ENCODE measurements at places on chromosomes 12 and 14.

- no peak for DNase-seq
Measured at GRCh38 chr12:57258977-57259970, 8.3 kb upstream of the STAC3 start.

DNA sequence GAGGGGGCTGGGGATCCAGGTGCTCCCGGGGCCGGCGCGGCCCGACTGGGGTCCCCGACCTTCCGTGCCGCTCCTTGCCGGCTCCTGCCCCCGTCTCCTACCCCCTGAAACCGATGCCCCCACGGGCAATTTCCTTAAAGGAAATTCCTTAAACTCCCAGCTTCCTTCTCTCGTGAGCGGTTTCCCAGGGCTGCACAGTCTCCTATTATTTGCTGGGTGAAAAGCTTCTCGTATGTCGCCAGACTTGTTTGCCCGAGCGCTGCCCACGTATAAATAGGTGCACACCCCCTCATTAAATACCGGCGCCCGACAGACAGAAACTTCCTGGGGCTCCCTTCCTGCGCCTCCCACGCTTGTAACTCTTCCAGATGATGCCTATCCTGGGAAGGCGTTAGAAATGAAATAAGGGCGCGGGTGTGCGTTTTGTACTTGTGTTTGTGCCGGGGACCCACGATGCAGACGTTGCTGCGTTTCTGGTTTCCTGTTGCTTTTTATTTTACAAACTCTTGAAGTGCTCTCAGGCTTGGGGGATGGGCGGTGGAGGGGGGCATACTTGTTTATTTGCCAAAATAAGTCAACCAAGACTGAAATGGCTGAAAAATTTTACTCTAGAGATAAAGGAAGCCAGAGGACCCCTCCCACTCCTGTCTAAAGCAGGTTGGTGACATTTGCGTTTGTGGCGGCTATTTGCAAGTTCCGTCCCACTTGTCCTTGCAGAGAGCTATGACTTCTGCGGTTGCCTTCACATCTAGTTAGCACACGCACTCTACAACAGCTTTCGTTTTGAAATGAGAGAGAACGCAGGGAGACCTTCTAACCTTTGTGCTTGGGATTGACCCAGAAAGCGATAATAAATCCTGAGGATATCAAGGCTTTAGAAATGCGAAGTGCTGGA lies 1.0 kb downstream of the HIP1R start:
- DNase-seq: peak; percentile 66

- peak; percentile 41 for DNase-seq
Measured at GRCh38 chr14:106790189-106791036, 1264.0 kb downstream of the TMEM121 start.

DNA sequence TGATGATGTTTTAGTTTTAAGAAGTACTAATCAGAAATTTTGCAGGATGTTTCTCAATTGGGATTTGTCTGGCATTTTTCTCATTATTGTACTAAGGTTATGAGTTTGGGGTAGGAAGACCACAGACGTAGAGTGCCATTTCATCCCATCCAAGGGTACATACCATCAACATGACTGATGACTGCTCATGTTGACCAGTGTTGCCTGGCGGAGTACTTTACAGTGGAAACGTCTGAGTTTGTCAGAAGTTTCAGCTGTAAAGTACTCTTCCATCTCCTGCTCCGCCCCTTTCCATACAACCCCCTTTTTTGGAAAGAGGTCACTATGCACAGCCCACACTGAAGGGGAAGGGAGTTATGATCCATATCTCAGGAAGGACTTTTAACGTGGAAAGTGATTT lies 74.2 kb downstream of the RCOR1 start:
- DNase-seq: no peak

GRCh38 chr12:72677139-72677538 lies 405.0 kb downstream of the TRHDE start:
- no peak for DNase-seq

GRCh38 chr14:48536318-48536717 lies 860.9 kb upstream of the MDGA2 start:
- DNase-seq: no peak

GRCh38 chr12:96445691-96446583 lies 43.4 kb upstream of the CFAP54 start:
- DNase-seq: peak; percentile 89

- no peak for DNase-seq
Measured at GRCh38 chr12:94182986-94183707, 34.8 kb downstream of the PLXNC1 start.

- DNase-seq: no peak
Measured at GRCh38 chr12:6088921-6089747, 35.3 kb downstream of the VWF start.

DNA sequence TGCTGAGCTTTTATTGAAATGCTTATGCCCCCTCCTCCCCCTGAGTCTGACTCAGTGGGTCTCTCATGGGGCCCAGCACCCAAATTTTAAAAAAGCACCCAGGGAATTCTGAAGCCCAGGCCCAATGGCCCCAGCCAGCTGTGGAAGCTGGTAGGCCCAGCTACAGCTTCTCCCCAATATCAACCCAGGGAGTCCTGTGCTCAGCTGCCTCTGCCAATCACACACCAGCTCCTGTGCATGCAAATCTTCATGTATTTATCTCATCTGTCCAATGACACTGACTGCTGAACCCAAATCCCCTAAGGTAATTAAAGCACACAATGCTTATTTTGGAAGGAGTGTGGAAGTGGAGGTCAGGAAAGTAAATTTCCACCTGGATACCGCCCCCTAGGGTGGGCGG lies 76.3 kb downstream of the CCDC88C start:
- DNase-seq: no peak

DNA sequence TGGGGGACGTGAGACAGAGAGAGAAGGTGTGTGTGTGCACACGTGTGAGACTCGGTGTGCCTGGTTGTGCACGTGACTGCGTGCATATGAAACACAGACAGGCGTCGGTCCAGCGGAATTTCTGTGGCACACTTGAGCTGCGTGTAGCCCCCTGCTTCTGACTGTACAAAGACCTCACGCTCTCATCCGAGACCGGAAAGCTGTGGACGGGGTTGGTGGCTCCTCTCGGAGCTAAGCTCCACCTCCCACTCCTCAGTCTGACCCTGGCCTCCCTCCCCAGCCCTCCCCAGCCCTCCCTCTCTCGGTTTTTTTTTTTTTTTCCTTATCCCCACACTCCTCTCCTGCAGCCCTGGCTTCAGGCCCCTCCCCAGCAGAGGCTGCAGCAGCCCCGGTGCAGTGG lies 8.3 kb upstream of the C14orf180 start:
- DNase-seq: no peak

- DNase-seq: no peak
Measured at GRCh38 chr12:120649442-120650232, 9.2 kb downstream of the CABP1 start.

GRCh38 chr12:42119085-42119633 lies 25.5 kb downstream of the GXYLT1 start:
- no peak for DNase-seq

GRCh38 chr14:54669721-54670561 lies 103.0 kb downstream of the SAMD4A start:
- peak; percentile 17 for DNase-seq

- no peak for DNase-seq
Measured at GRCh38 chr12:85747941-85748495, 88.2 kb downstream of the RASSF9 start.

DNA sequence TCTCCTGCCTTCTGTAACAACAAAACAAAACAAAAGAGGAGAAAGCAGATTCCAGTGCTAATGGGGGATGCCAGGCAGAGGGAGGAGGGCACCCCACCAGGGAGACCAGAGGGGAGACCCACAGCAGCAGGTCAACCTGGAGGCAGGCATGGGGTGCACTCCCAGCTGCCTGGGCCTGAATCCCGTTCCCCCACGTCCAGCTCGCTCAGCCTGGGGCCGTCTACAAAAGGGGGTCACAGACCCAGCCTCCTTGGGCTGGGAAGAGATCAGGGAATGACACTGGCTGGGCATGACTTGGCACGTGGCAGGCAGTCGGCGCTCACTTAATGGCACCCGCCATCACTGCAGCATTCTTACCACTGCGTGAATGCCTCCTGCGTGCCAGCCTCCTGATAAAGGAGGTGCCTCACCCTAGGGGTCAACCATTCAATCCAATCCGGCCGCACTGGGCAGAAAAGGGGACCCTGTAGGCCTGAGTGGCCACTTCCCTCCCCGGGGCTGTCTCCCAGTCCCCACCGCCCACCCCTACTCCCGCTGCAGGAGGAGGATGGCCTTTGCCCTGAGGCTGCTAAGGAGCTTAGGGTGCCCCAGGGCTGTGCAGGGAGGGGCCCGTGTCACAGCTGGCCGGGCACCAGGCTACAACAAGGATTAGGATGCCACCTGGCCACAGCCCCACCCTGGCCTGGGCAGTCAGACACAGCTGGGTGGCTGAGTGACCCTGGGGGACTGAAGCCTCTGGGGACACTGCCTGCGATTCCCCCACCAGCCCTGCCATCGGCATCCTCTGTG lies 87.5 kb downstream of the NCOR2 start:
- DNase-seq: no peak

DNA sequence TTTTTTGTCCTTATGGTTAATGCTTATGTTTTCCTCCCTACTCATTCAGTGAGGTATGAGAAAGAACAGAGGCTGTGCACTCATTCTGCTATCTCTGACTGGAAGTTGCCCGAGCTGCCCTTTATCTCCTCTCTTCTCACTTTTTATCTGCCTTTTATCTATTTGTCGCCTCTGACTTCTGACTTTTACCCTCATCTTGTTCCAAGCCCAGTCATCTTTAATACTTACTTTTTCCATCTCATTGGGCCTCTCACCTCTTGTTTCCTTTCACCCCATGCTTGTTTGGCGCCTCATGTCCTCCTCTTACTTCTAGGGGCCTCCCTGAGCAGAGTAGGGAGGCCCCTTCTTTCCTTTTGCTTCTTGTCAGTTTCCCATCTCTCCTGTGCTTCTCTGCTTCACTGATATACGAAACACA lies 50.7 kb downstream of the DIP2B start:
- DNase-seq: no peak

DNA sequence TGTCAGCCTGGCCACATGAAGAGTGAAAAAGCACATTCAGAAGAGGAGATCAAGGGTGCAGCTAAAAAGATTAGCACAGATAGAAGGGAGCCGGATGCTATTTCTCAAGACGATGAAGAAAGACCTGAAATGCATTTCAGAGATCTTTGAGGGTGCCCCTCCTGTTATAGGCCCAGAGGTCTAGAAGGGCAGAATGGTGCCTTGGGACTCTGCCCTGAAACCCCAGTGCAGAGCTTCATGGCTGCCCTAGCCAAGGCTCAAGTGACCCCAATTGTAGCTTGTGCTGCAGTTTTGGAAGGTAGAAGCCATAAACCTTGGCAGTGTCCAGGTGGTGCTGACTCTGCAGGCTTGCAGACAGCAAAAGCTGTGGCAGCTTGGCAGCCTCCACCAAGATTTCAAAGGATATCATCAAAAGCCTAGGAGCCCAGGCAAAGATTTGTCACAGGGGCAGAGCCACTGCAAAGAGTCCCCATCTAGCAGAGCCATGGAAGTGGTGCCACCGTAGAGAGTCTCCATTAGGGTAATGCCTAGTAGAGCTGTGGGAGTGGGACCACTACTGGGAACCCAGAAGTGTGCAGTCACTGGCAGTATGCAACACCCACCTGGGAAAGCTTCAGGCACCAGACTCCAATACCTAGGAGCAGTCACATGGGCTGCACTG lies 6.4 kb downstream of the LACRT start:
- DNase-seq: no peak

DNA sequence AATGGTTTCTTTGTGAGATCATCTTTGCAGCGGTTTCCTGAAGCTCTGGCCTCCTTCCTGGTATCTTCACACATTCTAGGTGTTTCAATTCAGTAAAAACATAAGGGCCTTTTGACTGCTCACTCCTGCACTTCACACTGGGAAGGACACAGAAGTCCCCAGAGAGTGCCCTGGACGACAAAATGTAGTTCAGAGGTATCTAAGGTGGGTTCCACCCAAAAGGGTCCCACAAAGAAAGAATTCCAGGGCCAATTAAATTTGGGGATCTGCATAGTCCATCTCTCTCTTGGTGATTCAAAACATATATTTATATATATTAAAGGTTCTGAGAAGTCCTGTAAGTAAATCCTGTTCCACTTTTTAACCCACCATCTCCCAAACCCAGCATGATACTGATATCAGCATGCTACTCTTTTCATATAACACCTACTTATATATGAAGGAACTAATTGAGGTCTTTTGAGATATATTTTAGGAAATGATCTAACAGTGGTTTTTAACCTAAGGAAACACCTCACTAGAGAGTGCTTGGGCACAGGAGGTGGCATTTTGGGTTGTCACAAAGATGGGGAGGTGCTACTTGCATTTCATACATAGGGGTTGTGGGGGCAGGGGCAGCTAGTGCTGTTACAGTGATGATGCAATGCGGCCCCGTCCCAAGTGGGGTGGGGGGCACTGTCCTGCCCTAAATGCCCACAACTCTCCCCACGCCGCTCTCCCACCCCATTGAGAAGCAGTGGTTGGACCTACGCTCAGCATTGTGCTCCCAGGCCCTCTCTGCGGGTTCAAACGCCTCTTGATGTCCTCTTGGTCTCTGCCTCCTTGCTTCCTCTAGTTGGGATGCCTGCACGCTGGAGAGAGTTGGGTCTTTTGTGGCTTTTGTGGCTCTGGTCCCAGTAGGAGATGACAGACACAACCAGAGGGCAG lies 109.4 kb downstream of the ARF6 start:
- DNase-seq: peak; percentile 85

GRCh38 chr12:126347421-126347820 lies 1282.2 kb downstream of the AACS start:
- no peak for DNase-seq

GRCh38 chr14:20848316-20848954 lies 42.8 kb upstream of the RNASE3 start:
- no peak for DNase-seq

- DNase-seq: no peak
Measured at GRCh38 chr12:53626702-53627169, 554 bp upstream of the ATF7 start.

DNA sequence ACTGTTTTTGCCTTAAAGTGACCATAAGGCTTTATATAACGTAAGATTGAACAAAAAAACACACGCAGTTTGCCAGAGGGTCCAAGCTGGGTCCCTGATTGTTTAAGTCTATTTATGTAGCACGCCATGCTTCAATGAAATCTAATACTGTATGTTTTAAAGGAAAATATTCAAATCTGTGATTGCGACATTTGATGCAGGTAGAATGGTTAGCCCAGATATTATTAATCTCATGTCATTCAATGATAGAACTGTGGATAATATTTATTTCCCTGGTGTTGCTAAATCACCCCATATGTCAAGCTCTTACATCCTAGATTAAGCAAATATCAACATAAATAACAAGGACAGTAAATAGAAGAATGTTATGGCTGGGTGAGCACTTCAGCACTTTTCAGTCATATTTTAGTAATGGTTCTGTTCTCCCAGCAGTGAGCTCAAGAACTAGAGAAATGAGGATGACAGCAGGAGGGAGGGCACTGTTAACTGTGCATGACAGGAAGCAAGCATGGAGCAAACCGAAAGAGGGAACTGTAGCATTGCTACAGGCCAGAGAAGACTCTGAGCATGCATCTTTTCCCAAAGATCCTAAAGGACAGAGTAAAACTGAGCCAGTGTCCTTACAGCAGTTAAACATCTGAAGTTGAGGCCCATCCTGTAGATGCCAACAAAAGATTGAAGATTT lies 465.7 kb upstream of the MGAT4C start:
- no peak for DNase-seq

GRCh38 chr12:116859079-116859478 lies 22.2 kb downstream of the HRK start:
- no peak for DNase-seq
